ENCODE measurements at places on chromosomes 13 and 19.

DNA sequence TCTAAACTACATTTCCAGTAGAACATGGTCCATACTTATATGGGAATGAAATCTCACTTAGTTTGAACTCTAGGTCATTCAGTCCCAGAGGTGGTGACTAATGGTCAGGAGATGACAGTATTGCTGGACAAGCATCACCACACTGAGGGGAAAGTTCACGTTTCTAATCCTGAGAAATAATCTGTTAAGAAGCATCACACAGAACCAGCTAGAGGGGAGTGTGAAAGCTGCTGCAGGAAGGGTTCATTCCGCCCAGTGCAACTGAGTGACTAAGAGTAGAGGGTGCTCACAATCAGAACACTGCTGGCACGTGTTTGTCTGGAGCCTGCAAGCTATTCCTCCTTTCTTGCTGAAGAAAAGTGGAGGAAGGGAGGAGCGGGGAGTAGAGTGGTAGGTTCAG is 2.7 kb downstream of the COL4A1 start:
- no peak for DNase-seq

DNA sequence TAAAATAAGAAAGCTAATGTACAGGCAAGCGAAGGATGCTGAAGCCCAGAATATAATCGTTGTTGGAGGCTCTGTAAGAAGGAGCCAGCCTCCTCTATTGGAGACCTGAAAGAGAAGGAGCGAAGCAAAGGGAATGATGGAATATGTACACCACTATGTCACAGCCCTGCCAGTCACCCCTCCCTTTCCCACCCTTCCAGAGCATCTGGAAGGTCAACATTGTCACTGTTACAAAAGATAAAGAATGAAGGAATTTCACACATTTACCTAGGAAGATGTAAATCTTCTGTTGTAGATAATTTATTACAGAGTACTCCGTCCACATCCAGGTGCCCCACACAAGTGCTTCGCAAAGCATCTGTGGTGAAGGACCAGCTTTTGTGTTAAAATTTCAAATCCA is 39.7 kb upstream of the SACS start:
- DNase-seq = no peak

GRCh38 chr19:37077501-37077933 is 716 bp upstream of the ZNF420 start:
- no peak for DNase-seq

GRCh38 chr19:54156953-54157352 is 2.6 kb downstream of the LENG1 start:
- no peak for DNase-seq

DNA sequence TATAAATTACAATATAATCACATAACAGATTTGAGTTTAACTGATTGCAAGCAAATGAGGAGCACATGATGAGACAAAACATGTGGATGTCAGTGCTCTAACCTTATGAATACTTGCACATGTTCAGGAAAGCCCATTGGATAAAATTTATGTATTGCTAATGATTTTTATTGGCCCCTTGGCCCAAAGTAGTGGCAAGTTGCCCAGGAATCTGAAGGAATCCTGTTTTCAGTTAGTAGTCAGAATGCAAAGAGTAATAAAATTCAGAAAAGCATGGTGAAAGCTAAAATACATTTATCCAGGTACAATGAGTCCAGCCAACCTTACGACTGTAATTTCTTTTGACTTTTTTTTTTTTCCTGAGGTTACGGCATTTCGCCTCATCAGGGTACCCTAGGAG is 1539.4 kb downstream of the EFNB2 start:
- no peak for DNase-seq

DNA sequence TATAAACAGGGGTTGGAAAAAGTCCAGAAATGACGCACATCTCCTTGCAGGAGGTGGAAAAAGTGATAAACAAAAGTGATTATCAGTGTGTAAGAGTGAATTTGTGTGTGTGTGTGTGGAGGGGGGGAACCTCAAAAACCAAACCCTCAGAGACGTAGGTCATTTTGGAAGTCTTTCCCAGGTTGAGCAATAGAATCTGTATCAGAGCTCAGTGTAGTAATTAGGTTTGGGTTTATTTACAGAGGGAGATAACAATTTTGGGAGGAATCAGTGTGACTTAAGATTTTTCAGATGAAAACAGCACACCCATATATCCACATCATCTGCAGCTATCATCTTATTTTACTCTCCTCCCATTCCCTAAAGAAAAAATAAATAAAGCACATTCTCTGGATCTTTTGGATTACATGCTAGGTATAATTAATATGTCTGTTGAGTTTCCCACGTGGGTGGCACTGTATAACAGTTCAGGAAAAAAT is 406.4 kb downstream of the FGF9 start:
- DNase-seq = no peak

GRCh38 chr13:46367617-46368327 is 19.3 kb downstream of the RUBCNL start:
- DNase-seq = no peak

DNA sequence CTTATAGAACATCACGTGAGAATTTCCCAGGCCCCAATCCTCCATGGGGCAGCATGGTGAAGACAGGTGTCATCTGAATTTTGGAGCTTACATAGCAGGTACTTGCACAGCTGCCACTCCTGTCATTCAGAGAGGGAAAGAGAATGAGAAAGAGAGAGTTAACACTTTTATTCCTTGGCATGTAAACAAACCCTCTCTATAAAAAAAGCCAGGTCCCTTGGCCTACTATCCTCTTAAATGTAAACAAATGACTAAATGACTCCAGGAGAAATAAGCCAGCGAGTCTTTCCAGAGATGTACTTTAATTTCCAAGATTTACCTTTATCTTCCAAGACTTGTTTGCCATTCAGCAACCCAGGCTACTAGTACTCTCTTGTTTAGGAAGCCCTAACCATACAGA is 195.3 kb upstream of the HTR2A start:
- DNase-seq = no peak

- DNase-seq = no peak
These were observed 28.0 kb upstream of the RB1 start for GRCh38 chr13:48275507-48275906.

DNA sequence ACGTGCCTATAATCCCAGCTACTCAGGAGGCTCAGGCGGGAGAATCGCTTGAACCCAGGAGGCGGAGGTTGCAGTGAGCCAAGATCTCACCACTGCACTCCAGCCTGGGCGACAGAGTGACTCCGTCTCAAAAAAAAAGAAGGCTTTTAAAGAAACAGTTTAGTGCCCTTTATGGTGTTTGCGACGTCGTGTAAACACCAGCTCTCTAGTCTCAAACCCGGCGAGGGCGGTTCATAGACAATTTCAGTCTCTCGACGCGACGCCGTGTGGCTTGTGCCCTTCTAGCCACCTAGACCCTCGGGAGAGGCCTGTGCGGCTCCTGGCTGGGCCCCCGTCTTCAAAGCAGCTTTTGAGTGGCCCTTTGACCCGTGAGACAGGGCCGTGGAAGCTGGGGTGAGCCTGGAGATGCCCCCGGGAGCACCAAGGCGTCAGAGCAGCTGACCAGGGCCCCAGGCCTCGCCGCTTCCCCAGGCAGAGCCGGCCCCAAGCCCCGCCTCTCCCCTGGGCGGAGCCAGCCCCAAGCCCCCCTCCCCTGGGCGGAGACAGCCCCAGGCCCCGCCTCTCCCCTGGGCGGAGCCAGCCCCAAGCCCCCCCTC is 5.0 kb upstream of the MADCAM1 start:
- no peak for DNase-seq

DNA sequence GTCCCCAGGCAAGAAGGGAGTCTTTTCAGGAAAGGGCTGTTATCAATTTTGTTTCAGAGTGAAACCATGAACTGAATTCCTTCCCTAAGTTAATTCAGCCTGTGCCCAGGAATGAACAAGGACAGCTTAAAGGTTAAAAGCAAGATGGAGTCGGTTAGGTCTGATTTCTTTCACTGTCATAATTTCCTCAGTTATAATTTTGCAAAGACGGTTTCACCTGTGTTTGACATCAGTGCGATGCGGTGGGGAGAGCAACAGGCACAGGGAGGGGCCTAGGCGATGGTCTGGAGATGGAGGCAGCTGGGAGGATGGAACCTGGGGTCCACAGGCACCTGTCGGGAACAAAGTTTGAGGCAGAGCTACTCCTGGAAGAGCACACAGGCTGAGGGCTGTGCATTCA is 5.9 kb upstream of the ZNF552 start:
- no peak for DNase-seq

- no peak for DNase-seq
These were observed 72.6 kb downstream of the CDK8 start for GRCh38 chr13:26326562-26326961.

DNA sequence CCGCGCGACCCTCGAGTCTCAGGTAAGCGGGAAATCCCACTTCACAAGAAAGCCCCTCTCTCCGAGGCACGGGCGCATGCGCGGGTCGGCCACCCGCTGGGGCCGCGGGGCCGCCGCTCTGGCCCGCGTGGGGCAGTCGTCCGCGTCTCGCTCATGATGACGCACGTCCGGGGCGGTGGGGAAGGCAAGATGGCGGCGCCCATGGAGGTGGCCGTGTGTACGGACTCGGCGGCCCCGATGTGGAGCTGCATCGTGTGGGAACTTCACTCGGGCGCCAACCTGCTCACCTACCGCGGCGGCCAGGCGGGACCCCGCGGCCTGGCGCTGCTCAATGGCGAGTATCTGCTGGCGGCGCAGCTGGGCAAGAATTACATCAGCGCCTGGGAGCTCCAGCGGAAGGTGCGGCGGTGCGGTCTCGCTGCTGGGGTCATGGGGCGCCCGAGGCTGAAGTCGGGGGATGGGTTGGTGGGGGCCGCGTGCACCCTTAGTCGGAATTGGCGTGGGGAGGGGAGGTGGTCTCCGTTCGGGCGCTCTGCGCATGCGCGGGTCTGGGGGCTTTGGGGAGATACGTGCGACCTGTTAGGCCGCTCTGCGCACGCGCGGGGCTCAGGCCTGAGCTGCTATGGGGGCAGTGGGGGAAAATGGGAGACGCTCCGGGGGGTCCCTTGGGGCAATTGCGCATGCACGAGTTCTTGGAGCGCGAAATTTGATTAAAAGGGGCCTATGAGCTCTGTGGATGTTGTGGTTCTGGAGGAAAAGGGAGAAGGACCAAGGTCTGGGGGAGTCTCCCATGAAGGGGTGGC is at the start of gene WDR18:
WDR18 (plus strand) TSS at position 181 of the 803 bp plus-strand sequence; CDS start at position 190, 9 bp downstream.
- peak; percentile 90 for DNase-seq

DNA sequence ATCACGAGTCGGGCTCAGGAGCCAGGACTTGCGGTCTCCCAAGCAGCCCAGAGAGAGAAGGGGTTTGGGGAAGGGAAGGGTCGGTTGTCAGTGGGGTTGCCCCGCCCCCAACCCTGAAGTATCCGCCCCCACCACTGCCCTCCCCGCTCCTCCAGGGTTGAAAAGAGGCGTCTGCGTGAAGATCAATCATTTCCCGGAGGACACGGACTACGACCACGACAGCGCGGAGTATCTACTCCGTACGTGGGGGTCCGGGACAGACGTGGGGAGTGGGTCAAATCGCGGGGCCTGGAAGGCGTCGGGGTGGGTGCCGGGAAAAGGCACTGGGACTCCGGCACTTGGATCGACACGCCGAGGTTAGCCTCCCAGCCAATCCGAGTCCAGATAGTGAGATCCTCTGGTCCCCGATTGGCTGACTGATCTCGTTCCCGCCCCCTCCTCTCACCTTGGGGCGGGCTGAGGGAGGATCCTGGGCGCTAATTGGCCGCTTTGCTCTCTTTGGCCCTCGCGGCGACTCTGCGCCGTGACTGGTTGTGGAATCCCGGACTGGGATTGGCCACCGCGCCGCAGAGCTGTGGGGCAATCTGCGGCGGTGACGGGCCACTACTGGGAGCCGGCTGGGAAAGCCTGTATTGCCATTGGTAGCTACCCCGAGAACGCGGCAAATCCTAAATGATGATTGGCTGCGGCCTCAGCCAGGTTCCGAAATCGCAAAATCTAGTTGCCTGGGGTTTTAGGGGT is 13.3 kb upstream of the CACNG6 start:
- peak; percentile 84 for DNase-seq

DNA sequence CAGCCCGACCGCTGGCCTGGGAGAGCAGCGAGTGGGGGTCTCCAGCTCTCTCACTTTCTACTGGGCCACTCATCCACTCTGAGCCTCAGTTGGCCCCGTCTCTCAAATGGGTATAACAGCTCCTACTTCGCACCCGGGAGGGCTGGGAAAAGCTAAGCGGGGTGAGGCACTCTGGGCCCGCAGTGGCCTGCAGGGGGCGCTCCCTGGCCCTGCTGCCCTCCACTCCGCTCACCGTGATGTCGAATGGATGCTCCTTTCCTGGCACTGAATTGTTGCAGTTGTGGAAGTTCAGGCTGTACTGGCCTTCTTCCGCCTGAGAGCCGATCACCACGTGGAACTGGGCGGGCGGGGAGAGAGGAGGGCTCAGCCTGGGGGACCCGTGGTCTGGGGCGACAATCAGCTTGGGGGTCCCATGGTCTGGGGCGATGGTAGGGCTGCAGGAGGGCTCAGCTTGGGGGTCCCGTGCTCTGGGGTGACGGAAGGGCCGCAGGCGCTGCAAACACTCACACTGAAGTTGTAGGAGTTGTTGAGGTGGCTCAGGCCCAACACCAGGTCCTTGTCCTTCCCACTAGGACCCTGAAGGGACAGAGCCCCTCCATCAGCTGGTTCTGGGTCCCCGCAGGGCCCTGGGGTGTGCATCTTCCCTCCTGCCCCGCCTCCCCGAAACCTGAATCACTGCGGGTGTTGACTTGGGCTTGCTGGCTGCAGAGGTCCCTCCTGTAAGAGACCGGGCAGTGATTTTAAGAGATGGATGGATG is 3.9 kb downstream of the GPR108 start:
- no peak for DNase-seq

GRCh38 chr19:23799321-23799720 is 40.6 kb upstream of the ZNF681 start:
- DNase-seq = peak; percentile 56

- no peak for DNase-seq
These were observed 33.8 kb upstream of the SACS start for GRCh38 chr13:23467048-23467931.

GRCh38 chr13:111404746-111405145 is 84.3 kb downstream of the TEX29 start:
- DNase-seq = no peak

DNA sequence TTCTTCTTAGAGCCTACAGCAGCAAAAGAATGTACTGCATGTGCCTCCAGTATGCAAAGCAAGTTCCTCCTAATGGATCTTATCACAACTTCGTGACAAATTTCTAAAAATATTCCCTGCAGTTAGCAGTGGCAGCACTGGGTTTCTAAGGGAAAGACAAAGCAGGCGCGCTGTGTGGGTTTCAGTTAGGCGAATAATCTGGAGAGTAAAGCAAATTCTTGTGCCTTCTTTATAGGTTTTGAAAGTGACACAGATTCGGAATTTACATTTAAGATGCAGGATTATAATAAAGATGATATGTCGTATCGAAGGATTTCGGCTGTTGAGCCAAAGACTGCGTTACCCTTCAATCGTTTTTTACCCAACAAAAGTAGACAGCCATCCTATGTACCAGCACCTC is 167.9 kb downstream of the LMO7 start:
- no peak for DNase-seq
